Left hindlimb (tissue), 1 donor: ENCODE measurements at places on chromosomes 5 and 9.

- no peak for DNase-seq
Measured at GRCh38 chr5:119255571-119256356, 100.1 kb upstream of the TNFAIP8 start.

DNA sequence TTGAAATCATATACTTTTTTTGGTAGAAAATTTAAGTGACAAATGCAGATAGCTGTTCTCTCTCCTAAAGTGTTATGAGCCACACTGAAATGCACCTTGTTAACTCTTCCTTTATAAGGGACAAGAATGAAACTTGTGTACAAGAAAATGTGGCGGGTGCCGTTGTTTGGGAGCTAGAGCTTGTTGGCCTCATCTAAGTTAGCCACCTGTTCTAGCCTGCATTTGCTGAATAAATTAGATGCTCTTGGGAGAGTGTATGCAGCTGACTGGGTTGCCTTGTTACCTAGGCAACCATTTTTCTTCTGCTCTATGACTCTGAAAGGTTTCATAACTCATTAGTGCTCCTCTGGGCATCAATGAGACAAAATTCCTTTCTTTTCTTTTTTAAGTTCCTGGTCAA, 174.3 kb downstream of the TAF11L14 start:
- DNase-seq: no peak

DNA sequence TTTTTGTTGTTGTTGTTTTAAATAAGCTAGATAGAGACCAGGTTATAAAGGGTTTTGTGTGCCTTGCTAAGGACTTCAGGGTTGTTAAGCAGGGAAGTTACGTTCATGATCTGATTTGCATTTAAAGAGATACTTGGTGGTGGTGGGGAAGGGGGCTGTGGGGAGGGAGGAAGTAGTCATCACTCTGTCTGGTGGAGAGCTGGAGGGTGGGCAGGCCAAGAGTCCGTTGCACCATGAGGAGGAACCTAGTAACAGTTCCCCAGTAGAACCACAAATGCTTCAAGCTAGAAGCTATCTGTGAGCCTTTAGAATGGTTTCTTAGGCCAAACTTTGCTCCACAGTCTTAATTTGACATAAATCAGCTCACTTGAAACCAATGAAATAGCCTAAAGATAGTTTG, 18.7 kb upstream of the ROPN1L start:
- DNase-seq: no peak

GRCh38 chr9:91913986-91914385, 36.0 kb downstream of the ROR2 start:
- DNase-seq: no peak

- peak; percentile 52 for DNase-seq
Measured at GRCh38 chr9:121498487-121499176, 1.0 kb downstream of the GGTA1 start.

- DNase-seq: no peak
Measured at GRCh38 chr9:107100591-107100990, 182.5 kb upstream of the RAD23B start.

DNA sequence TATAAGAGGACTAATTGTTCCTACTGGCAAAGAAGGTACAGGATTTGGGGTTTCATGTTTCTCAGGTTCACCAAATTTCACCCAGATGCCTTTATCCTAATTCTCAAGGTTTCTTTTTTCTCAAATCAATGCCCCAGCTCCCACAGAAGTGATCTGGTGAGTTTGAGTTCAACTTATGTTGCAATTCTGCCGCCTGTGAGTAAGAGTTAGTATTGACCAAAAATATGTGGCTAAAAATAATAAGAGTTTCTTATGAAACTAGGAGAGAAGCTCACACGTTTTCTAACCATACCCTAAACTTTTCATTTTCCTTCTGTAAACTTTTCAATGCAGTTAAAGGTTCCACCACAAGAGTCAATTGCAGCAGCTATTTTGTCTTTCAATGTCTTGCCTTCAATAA, 15.1 kb downstream of the SLCO6A1 start:
- no peak for DNase-seq
